ENCODE measurements at places on chromosomes 4 and X.
A peak's percentile ranks its signal among the peaks of the same experiment; 100 is the strongest.

- DNase-seq = no peak
- H3K27ac ChIP-seq = no peak overlapping the region
- H3K4me3 ChIP-seq = no peak overlapping the region
- no peaks in the 10 kb centered on the region for H3K36me3 ChIP-seq
- H3K4me1 ChIP-seq = peaks cover 16% of the 10 kb centered on the region
Measured at GRCh38 chr4:146245850-146246249, 31.5 kb downstream of the REELD1 start.

DNA sequence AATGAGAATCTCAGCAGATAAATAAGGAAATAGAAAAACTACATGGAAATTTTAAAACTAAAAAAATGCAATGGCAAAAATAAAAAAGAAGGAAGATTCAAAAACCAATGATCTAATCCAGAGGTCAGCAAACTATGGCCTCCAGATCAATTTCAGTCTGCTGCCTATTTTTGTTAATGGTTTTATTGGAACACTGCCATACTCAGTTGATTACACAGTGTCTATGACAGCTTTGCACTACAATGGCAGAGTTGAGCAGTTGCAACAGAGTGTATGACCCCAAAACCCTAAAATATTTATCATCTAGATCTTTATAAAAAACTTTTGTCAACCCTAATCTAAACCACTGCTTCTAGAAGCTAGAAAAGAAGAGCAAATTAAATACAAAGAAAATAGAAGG lies 170.3 kb downstream of the RAB28 start:
- no peaks in the 10 kb centered on the region for H3K27me3 ChIP-seq
- DNase-seq = no peak
- H3K36me3 ChIP-seq = no peaks in the 10 kb centered on the region
- H3K27ac ChIP-seq = no peak overlapping the region
- no peak overlapping the region for H3K4me3 ChIP-seq
- H3K4me1 ChIP-seq = no peaks in the 10 kb centered on the region

DNA sequence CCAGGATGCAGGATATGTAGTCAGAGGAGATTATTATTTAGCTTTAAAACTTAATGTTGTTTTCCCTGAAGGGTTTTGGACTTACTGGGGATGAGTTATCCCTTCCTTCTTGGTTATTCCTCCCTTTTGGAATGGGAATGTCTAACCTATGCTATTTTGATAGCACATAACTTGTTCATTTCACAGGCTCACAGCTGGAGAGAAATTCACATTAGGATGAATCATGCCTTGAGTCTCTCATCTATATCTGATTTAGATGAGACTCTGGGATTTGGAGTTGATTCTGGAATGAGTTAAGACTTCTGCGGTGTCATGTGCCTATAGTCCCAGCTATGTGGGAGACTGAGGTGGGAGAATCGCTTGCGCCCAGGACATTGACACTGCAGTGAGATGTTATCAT lies 81.1 kb downstream of the ATP11C start:
- H3K4me1 ChIP-seq = no peaks in the 10 kb centered on the region
- H3K27me3 ChIP-seq = no peaks in the 10 kb centered on the region
- H3K4me3 ChIP-seq = no peak overlapping the region
- no peak for DNase-seq

- H3K4me3 ChIP-seq = no peak overlapping the region
- no peaks in the 10 kb centered on the region for H3K36me3 ChIP-seq
- H3K4me1 ChIP-seq = peaks cover 7% of the 10 kb centered on the region
- DNase-seq = no peak
- peaks cover 5% of the 10 kb centered on the region for H3K27me3 ChIP-seq
- no peak overlapping the region for H3K27ac ChIP-seq
Measured at GRCh38 chr4:88327665-88328064, 43.3 kb upstream of the PPM1K start.

- H3K27me3 ChIP-seq = peaks cover 10% of the 10 kb centered on the region
- H3K4me3 ChIP-seq = no peak overlapping the region
- H3K36me3 ChIP-seq = no peaks in the 10 kb centered on the region
- DNase-seq = no peak
- no peaks in the 10 kb centered on the region for H3K4me1 ChIP-seq
Measured at GRCh38 chr4:146428298-146428697, 93.4 kb downstream of the SLC10A7 start.

- H3K4me3 ChIP-seq = peak overlapping the region; percentile 82
- DNase-seq = peak; percentile 49
- H3K4me1 ChIP-seq = no peaks in the 10 kb centered on the region
- H3K27me3 ChIP-seq = peaks cover 10% of the 10 kb centered on the region
- H3K36me3 ChIP-seq = no peaks in the 10 kb centered on the region
Measured at GRCh38 chrX:37905436-37906147, 58.2 kb upstream of the DYNLT3 start.

- H3K27me3 ChIP-seq = peaks cover 6% of the 10 kb centered on the region
- DNase-seq = no peak
- H3K27ac ChIP-seq = no peak overlapping the region
- peaks cover 22% of the 10 kb centered on the region for H3K36me3 ChIP-seq
Measured at GRCh38 chrX:24990535-24990934, 25.2 kb downstream of the ARX start.

DNA sequence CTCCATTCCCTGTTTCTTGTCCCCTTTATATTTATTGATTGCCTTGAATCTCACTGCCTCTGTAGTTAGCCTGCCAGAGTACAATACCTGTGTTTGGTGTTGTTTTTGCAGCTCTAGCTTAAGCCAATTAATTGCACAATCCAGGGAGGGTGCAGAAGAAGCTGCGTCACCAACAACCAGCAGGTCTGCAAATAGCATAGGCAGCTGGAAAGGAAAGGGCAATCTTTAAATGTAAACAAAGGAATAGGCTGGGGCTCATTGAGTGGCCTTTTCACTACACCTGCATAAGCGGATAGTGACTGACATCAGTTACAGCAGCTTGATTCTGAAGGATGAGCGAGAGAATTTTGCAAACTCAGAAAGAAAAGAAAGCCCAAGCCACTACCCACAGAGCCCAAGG lies 106.8 kb upstream of the RAI2 start:
- no peak overlapping the region for H3K4me3 ChIP-seq
- peaks cover 7% of the 10 kb centered on the region for H3K4me1 ChIP-seq
- peaks cover 21% of the 10 kb centered on the region for H3K36me3 ChIP-seq
- DNase-seq = no peak
- peaks cover 3% of the 10 kb centered on the region for H3K27me3 ChIP-seq

DNA sequence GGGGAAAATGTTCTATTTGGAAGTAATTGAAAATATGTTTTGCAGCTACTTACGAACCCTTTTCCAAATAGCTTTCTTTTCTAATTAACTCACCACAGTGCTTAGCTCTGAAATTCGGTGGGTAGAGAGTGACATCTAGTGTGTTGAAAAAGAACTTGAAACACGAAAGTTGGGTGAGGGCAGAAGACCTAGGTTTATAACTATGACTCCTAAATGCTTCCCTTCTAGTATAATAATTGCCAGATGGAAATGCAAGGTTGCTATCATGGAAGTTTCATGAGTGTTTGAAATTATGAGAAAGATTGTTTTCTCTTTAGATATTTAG lies 77.3 kb upstream of the NOCT start:
- peaks cover 43% of the 10 kb centered on the region for H3K4me1 ChIP-seq
- H3K4me3 ChIP-seq = no peak overlapping the region
- H3K27ac ChIP-seq = no peak overlapping the region
- H3K27me3 ChIP-seq = no peaks in the 10 kb centered on the region
- DNase-seq = no peak

GRCh38 chrX:10120828-10121227 lies 35.9 kb upstream of the CLCN4 start:
- no peaks in the 10 kb centered on the region for H3K4me1 ChIP-seq
- H3K4me3 ChIP-seq = no peak overlapping the region
- no peak overlapping the region for H3K27ac ChIP-seq
- H3K27me3 ChIP-seq = no peaks in the 10 kb centered on the region
- no peak for DNase-seq

DNA sequence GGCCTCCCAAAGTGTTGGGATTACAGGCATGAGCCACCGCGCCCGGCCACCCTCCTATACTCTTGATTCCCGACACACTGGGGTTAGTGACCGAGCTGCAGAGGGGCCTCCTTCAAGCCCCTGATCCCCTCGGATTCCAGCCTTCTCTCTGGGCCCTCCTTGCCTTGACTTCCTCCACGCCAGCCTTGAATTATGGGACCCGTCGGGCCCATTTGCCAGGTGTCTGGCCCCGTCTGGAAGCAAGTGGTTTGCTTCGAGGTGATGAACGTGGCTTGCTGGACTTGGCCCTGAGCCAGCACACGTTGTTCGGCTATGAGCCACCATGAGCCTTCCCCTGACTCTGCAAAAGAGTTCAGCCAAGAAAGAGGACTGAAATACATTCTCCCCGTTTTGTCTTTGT lies 37.4 kb upstream of the GRPEL1 start:
- no peak for DNase-seq
- no peak overlapping the region for H3K4me3 ChIP-seq
- H3K27ac ChIP-seq = no peak overlapping the region
- H3K4me1 ChIP-seq = peaks cover 50% of the 10 kb centered on the region
- H3K36me3 ChIP-seq = no peaks in the 10 kb centered on the region
- peaks cover 23% of the 10 kb centered on the region for H3K27me3 ChIP-seq

DNA sequence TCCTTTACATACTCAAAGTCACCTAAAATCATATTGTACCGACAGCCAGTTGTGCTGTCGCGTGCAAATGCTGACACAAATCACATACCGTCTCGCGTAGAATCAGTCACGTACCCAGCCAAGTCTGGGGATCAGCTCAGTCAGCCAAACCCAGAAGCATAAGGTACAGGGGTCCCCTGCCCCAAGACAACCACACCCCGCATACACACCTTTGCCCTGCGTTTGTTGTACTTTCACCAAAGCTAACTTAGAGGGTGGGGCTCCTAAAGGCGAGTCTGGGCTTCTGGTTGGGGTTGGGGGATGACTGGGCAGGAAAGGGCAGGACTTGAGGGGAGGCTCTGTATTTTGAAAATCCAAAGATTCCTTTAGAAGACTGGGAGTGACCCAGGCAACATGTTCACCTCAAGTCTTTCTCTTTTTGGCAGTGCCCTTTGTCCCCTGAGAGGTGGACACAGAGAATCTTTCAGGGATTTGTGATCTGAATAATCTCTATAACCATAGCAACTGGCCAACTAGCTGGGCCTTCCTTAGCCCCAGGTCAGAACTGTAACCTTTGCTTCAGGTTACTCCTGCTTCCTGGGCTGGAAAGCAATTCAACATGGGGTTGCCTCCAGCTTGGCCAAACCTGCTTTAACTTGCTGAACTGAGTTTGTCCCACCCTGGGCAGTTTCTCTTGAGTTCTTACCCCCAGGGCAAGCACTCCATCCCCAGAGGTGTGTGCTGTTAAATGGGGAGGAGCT lies 992 bp downstream of the GDPD2 start:
- H3K4me1 ChIP-seq = peaks cover 18% of the 10 kb centered on the region
- peak overlapping the region; percentile 31 for H3K4me3 ChIP-seq
- no peaks in the 10 kb centered on the region for H3K27me3 ChIP-seq
- no peak for DNase-seq
